ENCODE measurements at places on chromosomes 6 and 20.

DNA sequence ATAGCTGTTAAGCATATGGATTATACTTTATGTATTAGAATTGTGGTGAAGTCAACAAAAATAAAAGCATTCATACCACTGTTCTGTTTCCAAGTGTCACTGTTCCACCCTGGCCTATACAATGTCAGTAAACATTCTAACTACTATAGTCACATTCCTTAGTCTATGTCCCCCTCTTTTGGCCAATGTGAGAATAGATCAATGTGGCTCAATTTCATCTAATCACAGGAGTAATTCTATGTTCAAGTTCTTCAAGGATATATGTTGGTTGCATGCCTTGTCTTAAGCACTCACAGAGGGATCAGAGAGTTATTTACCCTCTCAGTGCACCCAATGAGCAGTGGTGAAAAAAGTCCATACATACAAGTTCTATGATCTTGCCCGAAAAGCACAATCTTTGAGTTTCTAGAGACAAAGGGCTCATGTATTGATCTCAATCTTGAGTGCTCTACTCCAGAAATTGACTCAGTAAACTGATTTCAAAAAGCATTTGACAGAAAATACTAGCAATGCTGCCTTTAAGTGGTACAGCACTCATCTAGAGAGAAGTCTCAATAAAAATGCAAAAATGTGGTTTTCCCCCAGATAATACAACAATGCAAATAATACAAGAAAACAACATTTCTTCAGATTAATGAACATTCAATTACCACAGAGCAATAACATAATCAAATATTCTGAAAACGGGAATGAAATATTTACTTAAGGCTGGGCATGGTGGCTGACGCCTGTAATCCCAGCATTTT is 16.5 kb downstream of the SMLR1 start:
- DNase-seq, result no peak

DNA sequence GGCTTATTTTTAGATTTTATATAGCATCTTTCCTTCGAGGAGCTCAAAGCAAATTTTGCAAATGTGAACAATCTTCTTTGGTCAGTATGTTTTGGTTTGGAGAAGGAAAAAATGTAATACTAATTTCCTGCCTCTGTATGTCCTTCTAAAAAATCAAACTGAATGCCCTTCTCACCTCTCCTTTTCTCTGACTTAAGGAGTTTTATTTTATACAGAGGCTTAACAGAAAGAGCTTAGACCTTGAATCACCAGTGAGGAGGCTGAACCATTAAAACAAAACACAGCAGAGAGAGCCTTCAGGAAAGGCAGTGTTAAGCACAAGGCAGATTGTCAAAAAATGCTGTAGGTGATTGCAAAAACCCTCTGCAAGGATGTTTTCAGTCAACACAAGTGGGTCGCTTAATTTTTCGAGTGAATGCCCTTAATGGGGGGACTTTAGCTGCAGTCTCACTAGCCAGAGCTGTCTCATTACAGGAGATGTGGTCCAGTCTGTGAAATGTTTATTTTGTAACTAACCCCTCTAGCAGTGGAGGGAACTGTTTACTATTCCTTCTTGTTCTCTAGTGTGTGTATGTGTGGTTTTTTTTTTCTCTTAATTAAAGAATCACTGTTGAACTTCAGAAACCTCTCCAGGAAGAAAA is 481.3 kb upstream of the CITED2 start:
- no peak for DNase-seq

- DNase-seq, result no peak
Measured at GRCh38 chr6:120945905-120946594, 388.2 kb downstream of the TBC1D32 start.

DNA sequence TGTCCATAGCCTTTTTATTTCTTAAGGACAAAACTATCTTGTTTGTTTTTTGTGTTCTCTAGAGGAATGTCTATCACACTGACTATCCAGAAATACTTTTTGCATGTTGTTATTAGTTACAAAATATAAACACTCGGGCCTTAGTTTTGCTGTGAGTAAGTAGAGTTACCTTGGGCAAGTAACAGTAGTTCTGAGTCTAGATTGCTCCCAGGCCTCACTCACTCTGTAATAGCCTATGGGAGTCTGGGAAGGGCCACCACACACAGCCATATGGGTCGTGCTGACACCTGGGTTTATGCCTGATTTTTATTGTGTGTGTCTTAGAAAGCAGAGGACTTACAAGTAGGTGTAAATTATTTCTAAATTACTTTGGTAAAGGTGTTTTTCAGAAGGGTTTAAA is 185.8 kb downstream of the TMEM242 start:
- DNase-seq, result no peak

- no peak for DNase-seq
Measured at GRCh38 chr20:51389543-51390264, 152.8 kb downstream of the NFATC2 start.

DNA sequence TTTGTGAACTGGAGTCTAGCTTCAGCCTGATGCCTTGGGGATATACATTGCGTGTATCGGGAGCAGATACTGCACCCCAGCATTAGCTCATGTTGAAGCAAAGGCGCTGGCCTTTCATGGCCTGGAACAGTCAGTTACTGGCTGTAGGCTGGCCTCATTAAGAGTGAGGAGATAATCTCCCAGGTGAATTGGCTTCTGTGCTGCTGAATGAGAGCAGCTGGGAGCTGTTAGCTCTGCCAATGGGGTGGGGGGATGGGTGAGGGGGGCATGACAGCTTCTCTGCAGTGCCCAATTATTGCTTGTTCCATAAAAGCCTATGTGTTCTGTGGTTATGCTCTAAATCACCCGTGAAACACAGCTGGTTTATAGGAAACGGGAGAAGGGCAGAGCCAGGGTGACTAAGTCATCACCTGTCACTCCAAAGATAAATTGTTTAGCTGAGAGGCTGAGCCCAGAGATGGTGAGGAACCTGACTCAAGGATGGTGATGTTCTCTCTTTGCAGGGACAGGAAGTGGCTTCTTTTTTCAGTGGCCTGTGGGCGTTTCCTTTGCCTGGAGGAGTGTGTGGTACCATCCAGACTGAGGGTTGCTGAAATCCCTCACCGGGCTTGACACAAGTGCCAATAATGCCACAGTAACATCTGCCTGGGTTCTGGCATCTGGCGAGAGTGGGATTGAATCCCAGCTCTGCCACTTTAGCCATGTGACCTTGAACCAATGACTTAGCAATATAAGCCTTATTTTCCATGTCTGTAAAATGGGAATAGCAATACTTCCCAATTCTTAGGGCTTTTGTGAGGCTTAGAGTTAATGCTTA is 170.8 kb downstream of the BCAS1 start:
- DNase-seq, result no peak

- DNase-seq, result no peak
Measured at GRCh38 chr6:128259730-128260685, 260.4 kb downstream of the PTPRK start.
